ENCODE measurements at places on chromosomes 3 and 15.

GRCh38 chr15:74723754-74724334 is 1.5 kb downstream of the CYP1A1 start:
- peak; percentile 38 for DNase-seq

DNA sequence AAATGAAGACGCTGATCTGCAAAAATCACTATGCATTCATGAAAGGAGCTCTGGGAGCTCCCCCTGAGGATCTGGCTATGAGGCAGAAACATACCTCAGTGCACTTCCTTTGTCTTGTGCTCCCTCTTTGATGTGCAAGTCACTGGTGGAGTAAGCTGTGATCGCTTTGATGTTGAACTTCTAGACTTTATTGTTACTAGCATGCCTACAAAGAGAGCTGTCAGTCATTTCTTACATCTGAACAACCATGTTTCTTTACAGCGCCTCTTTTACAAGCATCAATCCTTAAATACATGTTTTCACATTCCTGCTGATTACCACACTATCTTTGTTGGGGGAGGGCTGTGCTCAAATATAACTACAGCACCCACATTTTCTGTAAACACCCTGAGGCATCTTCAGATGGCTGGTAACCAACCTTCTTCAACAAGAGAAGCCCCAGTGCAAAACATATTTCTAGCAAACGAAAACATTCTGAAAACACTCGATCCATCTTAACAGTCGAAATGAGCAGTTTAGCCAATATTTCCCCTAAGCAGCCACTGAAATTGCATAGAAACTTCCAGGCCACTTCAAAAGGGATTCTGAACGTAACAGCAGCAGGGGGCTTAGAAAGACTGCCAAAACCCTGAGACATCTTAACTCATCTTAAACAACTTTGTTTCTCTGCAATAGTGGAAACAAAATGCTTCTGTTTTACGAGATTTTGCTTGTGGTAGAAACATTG is 101.9 kb upstream of the ICE2 start:
- DNase-seq, result no peak

DNA sequence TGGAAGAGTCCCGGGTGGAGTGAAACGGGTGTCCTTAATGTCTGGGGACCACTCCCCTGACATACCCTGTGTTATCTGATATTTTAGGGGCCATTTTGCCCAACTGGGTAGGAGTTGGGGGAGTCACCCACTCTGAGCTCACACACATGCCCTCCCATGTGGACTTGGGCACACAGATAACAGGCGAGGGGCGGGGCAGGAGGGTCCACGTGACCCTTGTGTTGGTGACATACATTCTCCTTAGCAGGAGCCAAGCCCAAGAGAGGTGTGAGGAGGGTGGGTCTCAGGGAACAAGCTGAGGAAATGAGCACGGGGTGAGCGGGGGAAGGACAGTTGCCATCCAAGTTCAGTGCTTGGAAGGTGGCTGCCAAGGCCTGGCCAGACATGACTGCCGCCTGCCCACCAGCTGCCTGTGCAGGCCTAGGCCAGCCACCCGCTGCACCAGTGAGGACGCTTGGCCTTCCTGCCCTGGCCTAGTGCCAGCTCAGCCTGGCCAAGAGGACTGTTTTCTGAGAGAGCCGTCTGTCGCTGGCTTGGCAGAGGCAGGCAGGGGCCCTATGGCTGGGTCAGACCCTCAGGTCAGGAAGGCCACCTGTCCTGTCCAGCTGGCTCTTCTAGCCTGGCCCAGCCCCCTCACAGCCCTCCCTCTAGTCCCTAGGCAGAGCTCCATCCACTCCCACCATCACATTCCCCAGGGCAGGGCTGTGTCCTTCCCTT is 31.3 kb upstream of the TMEM115 start:
- no peak for DNase-seq

DNA sequence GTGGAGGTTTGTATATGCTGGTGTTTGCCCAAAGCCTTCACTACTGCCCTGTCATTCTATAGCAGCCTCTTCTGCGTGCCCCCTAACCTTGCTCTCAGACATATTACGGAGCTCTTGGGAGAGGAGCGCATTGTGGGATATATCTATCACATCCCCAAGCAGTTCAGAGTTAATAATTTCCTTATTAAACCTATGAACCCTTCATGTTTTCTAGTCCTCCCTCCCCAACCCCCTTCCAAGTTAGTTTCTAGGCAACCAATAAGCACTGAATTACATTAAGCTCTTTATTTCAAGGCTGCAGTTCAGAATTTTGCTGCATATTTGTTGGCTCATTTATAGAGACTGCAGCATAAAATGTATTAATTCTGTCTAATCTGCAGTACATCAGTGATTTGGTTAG is 57.3 kb upstream of the GRM7 start:
- DNase-seq, result no peak
